ENCODE measurements at places on chromosomes 7 and 10. TPM values are rescaled to one million over a fixed set of nuclear protein-coding genes. Genes with fewer than 3 reads are reported as not detected.

JAZF1 gene
- total RNA-seq, result not detected

- no peak for DNase-seq
Measured at GRCh38 chr7:113730309-113730955, 188.4 kb downstream of the PPP1R3A start.

DNA sequence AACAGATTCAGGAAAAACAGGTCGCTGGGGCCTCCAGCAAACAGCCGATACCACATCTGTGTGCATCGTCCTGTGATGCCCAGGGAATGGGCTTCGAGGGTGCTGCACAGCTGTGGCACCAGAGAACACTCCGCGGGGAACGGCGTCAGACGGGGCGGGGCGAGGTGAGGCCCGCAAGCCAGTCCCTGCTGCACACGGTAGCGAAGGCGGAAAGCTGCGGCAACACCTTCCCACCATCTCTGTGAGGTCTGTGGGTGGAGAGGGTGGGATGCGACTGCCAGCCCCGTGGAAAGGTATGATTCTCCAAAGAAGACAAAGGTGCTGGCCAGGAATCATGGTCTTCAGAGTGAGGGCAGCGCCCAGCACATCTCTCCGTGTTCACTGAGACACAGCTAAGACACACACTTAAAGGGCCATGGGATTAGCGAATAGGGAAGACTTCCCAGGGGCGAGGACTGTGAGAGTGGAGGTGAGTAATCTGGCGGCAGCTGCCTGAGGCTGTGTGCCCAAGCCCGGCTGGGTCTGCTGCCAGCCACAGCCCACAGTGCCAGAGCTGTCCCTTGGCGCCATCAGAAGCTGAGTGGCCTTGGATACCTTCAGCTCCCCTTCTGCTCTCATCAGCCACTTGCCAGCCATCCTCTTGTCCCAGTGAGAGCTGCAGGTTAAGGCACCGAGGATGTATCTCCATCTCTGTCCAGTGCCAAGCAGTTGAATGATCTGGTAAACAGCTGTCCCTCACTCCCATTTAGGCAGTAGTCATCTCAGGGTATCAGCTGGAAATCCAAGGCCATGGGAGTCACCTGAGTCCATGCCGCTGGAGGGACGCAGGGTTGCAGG lies 17.6 kb downstream of the PRKAG2 start:
- DNase-seq, result no peak

GRM8 gene
- not detected for total RNA-seq
